ENCODE measurements at places on chromosomes 3 and 15.

DNA sequence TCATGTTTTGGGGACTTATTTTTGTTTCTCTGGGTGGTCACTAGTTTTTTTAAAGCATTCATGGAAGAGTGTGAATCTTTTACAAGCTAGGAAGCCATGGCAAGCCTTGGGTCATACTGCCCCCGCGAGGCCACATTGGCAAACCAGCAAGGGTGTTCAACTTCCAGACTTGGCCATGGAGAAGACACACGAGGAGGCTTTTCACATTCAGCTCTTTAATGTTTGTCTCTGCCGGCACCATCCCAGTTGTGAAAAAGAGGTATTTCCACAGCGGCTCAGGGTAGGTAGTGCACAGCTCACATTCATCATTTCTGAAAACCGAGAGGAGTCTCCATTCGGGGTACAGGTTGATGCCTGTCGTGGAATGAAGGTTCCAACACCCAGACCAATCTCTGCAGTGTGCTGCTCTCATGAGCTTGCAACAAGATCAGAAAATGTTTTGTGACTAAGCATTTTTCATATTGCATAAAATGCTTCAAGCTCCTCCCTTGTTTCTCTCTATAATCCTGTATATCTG is 7.7 kb downstream of the CCR5 start:
- peak; percentile 3 for DNase-seq

DNA sequence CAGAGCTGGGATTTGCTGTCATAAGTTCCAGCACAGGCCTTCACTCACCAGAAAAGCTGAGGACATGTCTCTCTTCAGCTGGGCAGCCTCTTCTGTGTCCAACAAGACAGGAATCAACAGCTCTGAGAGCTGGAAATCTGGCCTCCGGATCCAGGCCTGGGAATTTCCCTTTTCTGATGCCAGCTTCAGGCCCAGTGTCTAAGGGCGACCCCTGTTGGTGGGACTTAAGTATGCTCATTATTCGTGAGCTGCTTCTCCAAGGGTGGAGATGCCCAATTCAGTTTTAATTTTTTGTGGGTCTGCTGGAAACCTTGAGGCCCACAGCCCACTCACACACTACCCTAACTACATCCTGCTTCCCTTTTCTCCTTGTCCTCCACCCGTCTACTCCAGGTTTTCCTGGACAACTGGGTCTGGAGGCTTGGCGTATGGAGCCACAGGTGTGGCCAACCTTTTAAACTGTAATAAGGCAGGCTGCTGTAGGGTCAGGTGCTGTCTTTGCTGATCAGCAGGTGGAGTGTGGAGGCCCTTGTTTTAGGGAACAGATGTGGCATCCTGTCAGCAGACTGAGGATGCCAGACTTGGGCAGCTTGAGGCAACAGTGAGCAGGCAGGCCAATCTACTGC is 2.6 kb upstream of the CEMIP start:
- peak; percentile 68 for DNase-seq

DNA sequence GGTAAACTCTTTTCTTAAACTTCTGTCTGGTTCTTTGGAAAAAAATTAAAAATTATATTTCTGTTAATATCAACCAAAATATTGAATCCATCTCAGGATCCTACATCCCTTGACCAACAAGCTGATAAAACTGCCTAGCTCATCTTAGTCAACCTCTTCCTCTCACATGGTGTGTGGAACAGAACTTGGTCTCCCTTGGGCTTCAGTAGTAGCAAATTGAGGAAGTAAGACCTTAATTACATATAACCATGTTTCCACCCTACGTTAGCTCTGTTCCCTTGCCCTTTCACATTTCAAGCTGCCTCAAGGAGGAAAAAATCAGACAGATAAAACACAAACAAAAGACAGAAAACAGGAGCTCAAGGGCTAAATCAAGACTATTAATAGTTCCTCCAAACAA is 116.4 kb downstream of the GREM1 start:
- no peak for DNase-seq

- DNase-seq: no peak
These were observed 560.8 kb upstream of the RGMA start for GRCh38 chr15:93649691-93650235.

GRCh38 chr3:27340534-27340933 is 28.6 kb downstream of the NEK10 start:
- no peak for DNase-seq

Measured in NCI-H1417 (cell line).